ENCODE measurements at places on chromosomes 12 and 14.

GRCh38 chr14:99524804-99525698, 43.8 kb downstream of the CCNK start:
- DNase-seq = no peak

DNA sequence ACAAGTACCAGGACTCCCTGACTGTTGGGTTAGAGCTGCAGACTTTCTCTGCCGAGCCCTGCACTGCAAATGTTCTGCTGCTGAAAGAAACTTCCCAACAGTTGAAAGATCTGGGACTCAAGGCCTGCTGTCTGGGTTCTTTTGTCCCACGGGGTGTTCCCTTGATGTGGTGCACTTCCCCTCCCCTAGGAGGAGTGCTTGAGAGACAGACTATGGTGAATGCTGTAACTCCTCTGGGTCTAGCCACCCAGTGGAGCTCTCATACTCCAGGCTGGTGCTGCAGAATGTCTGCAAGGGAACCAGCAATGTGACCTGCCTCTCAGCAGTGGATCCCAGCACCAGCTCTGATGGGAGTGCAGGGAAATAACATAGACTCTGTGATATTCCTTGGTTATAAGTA, 129.2 kb upstream of the SLCO1B1 start:
- DNase-seq = no peak

GRCh38 chr12:23884909-23885308, 64.6 kb downstream of the SOX5 start:
- no peak for DNase-seq

DNA sequence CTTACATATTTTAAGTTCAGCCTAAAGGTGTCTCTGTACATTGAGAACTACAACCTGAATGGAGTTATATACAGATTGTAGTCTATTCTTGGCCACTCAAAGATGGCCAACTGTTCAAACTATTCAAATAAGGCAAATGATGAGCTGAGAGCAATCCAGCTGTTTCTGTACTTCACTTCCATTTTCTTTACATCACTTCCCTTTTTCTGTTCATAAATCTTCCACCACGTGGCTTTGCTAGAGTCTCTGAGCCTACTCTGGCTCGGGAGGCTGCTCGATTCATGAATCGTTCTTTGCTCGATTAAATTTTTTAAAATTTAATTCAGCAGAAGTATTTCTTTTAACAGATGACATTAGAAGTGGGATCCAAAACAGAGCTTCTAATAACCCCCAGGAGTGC, 879.7 kb downstream of the GALC start:
- no peak for DNase-seq

- no peak for DNase-seq
These were observed 3.1 kb upstream of the CCDC88C start for GRCh38 chr14:91420686-91421085.

DNA sequence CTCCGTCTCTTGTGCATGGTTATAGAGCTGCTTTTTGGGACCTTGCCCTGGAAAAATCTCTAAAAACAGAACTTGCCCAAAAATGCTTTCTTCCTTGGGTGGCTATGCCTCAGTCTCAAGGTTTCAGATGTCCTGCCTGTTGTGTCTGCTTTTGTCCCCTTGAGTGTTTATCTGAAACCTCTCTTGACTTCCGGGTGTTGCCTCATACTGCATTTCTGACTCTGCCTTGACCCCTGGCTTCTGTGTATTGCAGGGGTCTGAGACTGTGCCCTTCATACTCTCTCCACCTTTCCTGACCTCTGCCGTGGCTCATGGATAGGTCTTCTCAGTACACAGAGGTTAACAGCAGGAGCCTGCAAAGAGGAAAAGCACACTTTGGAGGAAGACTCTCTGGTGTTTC, 124.8 kb upstream of the NTF3 start:
- DNase-seq = no peak

DNA sequence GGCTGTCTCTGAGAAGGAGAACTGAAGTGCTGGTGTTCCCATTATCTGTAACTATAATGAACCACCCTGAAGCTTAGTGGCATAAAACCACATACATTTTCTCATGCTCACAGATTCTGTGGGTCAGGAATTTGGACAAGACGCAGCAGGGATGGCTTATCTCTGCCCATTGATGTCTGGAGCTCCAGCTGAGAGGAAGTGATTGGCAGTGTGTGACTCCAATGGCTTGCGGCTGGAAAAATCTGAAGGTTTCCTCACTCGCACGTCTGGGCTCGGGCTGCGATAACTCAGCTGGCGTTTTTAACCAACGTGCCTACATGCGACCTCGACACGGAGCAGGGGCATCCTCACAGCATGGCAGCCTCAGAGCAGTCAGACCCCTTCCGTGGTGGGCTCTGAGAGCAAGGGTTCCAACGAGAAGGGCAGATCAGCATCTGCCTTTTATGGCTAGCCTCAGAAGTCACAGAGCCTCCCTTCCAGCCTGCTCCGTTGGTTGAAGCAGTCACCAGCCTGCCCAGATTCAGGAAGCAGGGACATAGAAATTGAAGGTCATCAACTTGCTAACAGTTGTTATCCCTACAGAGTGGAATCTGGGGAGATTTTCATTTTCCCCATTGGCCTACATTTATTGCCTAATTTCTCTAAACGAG, 143.3 kb upstream of the BCL2L14 start:
- no peak for DNase-seq

- DNase-seq = no peak
These were observed 535.2 kb downstream of the BCL11B start for GRCh38 chr14:98736701-98737338.
